ENCODE measurements at places on chromosomes 1 and 21.

DNA sequence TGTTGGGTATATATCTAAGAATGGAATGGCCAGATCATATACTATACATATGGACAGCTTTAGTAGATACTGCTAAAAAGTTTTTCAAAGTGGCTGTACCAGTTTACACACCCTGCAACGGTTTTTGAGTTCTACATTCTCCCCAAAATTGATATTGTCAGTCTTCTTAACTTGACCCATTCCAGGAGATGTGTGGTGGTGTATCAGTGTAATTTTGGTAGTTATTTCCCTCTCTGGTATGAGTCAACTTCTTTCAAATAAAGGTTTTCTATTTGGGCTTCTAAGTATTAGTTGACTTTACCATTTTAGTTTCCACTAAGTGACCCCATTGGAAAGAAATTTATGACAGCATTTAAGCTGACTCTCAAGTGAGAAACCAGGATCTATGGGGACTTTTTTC is 29.2 kb downstream of the INKA2 start:
- no peak for DNase-seq

DNA sequence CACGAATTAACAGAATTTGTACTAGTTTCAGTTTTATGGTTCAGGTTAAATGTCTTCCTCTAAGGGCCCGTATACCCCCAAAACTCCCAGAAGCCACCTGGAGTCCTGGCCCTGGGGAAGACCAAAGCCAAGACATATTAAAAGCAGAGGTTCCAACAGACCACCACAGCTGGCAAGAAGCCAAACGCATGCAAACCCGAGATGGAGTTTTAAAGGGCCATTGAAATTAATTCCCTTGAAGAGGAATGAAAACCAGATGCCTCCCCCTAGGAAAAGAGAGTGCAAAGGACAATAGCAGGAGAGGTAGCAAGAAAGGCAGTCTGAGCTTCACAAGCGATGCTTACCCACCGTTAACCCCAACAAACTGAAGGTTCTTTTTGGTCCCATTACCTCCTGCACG is 48.1 kb downstream of the KANK4 start:
- no peak for DNase-seq

DNA sequence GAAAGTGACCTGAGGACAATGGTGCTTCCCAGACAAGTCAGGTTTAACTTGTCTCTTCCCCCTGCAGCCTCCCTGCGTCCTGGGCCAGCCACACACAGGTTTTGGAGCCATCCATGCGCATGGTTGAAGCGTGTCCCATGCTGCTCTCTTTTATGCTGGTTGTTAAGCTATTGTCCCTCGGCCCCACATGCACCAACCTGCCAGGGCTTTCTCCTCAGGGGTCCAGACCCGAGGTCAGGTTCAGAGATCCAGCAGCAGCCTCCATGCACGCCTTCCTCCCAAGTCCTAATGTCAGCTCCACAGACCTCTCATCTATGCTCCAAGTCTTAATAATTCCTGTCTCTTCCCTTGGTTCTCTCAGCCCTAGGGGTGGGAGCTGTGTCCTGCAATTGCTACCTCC is 1.6 kb downstream of the ABCA4 start:
- no peak for DNase-seq

DNA sequence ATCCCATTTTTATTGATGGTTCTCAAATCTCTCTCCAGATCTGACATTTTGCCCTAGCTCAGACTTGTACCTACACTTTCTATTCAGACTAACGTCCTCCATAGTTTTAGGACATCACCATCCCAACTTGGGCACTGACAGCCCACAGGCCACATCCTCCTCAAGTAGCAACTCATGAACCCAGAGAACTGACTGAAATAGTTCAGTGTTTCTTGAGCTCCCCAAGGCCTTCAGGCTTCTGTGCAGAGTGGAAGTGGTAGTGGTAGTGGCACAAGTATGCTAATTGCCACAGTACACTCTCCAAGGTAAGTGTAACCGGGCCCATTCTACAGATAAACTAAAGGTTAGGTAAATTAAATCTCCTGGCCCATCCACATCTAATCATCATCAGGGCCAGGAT is 112.6 kb downstream of the SLC45A1 start:
- no peak for DNase-seq

DNA sequence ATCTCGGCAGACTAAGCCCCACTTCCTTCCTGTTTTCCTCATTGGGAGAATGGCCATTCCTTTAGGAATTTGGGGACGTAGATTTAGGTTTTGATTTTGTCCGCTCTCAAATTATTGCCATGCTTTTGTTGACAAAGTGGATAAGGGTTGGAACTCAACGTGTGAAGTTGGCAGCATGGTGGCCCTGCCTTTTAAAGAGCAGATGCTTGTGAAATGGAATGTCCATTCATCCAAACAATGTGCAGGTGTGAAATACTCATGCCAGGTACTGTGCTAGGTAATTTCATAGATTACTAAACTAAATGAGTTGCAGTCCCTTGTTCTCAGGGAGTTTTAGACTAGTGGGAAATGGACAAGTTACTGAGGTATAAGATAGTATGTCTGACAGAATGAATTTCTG is 75.0 kb downstream of the SPATA46 start:
- no peak for DNase-seq

- no peak for DNase-seq
Observed at GRCh38 chr1:201275253-201275666, 8.0 kb upstream of the PKP1 start.

DNA sequence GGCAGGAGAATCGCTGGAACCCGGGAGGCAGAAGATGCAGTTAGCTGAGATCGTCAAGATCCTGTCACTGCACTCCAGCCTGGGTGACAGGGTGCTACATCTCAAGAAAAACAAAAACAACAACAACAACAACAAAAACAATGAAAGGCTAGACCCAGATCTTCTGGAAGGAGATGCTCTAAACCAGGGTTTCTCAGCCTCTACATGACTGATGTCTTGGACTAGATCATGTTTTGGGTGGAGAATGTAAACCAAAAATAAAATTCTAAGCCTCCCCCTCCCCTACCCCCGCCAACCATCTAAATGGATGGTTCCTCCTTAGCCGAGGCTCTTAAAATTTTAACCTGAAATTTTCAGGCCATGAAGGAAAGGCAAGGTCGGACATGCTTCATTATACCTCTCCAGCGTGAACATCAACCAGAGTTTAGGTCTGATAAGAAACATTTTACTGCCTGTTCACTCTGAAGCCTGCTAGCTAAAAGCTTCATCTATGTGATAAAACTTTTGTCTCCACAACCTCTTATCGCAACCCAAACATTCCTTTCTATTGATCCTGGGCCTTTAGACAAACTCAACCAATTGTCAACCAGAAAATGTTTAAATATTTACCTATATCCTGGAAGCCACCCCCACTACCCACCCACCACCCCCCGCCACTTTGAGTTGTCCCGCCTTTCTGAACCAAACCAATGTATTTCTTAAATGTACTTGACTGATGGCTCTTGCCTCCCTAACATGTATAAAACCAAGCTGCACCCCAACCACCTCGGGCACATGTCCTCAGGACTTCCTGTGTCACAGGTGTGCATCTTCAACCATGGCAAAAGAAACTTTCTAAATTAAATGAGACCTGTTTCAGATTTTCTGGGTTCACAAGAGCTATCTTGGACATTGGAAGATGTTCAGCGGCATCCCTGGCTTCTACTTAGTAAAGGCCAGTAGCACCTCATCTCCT is 1.9 kb upstream of the CAPN2 start:
- no peak for DNase-seq

- no peak for DNase-seq
Observed at GRCh38 chr1:33738536-33738935, 125.3 kb upstream of the HMGB4 start.

- no peak for DNase-seq
Observed at GRCh38 chr1:116916533-116917445, 7.1 kb downstream of the PTGFRN start.

GRCh38 chr1:160993544-160994193 is 27.3 kb downstream of the F11R start:
- DNase-seq, result no peak

DNA sequence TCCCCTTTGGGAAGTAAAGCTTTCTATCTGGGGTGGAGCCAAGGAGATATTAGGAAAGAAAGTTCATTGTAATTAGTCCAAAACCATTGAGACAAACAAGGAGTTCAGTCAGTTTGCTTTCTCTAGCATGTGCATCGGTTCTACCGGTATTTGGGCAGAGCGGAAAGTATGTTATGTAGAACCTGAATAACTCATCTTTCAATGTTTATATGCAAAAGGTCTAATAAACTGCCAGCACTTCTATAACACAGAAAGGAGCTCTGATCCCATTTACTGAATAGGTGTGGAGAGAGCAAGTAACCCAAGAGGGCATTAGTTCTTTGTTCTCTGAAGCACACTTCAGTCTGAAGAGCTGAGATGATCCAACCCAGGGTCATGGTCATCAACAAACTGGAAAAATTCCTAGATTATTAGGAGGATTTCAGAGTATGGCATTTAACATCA is 3.5 kb downstream of the TGFB2 start:
- no peak for DNase-seq

All from stimulated activated CD8-positive, alpha-beta memory T cell treated with anti-CD3 and anti-CD28 coated beads, Interleukin-2, amount 100 ng/mL, for 1 hour (primary cell).